ENCODE measurements at places on chromosomes 7 and 10.

DNA sequence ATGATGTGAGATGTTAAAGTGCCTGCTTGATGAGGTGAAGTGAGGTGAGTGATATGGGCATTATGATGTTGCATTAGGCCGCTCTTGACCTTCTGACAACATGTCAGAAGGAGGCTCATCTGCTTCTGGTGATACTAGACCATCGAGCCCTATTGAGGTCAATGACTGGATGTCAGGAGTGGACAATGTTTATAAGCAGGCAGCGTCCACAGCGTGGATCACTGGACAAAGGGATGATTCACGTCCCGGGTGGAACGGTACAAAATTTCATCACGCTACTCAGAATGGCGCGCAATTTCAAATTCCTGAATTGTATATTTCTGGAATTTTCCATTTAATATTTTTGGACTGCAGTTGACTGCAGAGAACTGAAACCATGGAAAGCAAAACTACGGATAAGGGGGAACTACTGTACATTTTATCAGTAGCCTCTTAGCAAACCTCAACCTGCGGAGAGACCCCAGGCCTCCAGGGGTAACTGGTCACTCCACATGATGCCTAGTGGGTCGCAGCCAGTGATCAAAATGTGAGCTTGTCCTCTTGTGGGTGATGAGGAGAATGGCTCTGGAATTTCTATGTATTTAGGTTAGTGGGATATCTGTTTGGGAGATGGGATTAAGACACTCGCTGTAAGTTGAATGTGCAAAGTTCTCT lies 5.7 kb upstream of the ZCCHC24 start:
- DNase-seq = no peak

DNA sequence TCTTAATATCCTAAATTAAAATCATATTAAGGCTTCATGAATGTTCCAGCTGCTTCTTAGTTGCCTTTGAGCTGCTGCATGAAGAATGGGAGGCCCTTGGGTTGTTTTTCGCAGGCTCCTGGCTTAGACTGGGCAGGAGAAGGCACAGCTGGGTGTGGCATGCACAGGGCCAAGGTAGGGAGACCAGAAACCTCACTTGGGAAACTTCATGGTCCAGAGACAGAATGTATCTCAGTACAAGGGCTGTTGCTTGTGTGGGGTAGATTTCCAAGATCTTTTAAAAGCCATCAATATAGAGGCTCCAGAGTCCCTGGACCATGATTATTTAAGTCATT lies 49.9 kb downstream of the BUB3 start:
- no peak for DNase-seq

DNA sequence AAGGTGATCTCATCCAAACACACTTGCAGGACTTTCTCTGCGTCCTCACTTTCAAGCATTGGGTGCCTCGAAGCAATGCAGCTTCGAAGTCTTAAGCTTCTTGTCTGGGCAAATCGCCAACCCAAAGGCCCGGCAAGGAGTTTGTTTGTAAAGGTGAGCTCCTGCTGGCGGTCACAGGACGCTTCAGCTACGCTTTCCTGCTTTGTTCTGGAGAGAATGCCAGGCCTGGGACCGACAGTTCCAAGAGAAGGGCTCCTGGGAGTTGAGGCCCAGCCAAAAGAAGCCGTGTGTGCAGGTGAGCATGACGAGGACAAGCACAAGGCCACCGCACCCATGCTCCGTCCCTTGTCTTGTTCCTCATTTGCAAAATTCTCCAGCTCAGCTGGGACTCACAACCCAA lies 106.6 kb upstream of the DOCK1 start:
- no peak for DNase-seq

GRCh38 chr7:51878865-51879264 lies 562.3 kb upstream of the COBL start:
- no peak for DNase-seq

- DNase-seq = no peak
Observed at GRCh38 chr7:41964849-41965745, 262.2 kb upstream of the INHBA start.

DNA sequence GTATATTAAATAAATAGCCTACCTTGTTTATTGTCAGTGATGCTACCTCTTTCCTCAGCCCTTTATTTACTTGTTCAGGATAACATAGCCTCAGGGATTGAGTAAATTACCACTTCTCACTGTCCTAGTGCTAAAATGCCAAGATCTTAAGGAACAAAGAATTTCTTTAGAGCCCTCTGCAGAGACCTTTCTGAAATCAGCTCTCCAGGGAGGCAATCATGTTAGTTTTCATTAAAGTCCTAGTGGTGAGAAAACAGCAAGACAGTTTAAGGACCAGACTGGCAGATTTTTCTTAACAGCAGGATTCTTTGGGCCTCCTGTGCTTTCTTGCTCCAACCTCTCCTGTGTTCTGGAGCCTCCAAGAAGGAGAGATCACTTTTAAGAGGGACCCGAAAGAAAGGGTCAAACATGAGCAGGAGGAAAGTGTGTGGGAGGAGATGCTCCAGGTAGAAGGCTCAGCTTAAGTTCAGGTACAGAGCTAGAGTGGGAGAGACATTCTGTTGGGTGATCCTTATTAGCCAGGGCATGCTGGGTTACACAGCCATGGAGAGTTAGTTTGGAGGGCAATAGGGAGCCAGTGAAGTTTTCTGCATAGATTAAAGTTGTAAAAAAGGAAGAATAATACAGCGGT lies 1.2 kb upstream of the PLCE1 start:
- no peak for DNase-seq

DNA sequence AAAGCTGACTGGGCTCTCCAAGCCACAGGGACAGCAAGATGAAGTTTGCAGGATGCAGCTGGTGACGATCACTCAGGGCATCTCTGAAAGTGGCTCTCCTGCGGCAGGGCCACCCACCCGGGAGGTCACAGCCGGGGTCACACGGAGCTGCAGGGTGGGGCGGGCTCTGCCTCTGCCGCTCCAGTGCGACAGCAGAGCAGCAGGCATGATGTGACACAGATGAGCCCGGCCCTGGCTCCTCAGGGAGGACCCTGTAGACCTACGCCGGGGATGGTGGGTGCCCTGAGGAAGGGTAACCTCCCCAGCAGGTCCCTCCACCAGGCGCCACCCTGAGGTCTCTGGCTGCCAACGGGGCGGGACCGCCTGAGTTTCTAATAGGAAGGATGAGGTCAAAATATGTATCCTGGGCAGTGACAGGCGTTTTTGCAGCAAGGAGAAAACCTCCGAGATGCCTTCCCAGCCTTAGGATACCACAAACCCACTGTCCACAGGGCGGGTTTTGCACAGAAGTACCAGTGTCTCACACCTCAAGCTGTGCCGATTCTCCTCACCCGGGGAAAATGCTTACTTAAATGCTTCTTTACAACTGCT lies 114.8 kb upstream of the DIP2C start:
- DNase-seq = no peak

DNA sequence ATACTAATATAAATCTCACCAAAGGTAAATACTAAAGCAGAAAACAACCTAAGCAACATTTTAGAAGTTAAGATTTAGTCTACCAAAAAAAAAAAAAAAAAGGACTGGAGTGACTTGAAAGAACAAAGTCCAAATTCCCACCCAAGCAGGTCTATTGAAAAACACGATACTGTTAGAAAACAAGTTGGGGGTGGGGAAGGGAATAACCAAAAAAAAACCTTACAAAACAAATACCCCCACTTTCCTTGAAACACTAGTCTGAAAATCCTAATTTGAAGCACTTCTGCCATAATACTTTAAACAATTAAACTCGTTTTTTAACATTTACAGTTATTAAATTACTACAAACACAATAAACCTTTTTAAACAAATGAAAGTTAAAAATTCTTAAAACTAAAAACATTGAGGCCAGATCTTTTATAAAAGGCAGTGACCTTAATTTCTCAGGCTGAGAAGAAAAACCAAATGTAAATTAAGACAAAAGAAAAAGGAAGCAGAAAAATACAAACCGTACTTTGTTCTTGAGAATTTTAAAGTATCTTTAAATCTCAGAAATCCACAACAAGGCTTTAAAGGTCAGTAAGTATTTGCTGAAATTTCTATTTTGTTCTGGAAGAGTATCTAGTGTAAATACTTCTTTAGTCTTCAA lies 135.1 kb downstream of the NRBF2 start:
- DNase-seq = peak; percentile 44

- DNase-seq = no peak
Observed at GRCh38 chr7:22617166-22617565, 109.8 kb upstream of the IL6 start.

DNA sequence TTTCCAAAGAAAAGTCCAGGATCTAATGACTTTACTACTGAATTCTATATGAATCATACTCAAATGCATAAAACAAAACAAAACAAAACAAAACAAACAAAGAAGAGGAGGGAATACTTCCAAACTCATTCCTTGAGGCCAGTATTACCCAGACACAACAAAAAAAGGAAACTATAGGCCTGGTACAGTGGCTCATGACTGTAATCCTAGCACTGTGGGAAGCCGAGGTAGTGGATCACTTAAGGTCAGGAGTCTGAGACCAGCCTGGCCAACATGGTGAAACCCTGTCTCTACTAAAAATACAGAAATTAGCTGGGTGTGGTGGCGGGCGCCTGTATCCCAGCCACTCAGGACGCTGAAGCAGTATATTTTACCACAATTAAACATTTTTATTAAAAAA lies 114.6 kb downstream of the NRBF2 start:
- DNase-seq = no peak

DNA sequence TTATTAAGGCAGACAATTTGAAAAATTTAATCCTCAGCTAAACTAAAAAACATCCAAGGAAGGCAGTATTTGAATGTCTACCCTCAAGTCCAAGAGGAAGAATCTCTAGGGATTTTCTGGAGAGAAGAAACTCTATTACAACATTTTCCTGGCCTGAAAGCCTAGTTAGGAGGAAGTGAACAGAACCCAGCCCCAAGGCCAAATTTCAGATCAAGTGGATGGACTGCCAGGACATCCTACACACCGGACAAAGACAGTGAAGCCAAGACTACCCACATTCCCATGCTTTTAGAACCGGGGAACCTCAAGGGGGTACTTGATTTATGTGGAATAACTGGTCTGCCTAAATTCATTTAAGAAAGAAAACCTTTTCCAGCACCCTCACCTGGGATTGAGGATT lies 108.9 kb upstream of the MEOX2 start:
- no peak for DNase-seq

- DNase-seq = no peak
Observed at GRCh38 chr7:2799253-2799652, 44.9 kb downstream of the GNA12 start.

GRCh38 chr7:90625562-90625961 lies 29.4 kb downstream of the CDK14 start:
- no peak for DNase-seq

DNA sequence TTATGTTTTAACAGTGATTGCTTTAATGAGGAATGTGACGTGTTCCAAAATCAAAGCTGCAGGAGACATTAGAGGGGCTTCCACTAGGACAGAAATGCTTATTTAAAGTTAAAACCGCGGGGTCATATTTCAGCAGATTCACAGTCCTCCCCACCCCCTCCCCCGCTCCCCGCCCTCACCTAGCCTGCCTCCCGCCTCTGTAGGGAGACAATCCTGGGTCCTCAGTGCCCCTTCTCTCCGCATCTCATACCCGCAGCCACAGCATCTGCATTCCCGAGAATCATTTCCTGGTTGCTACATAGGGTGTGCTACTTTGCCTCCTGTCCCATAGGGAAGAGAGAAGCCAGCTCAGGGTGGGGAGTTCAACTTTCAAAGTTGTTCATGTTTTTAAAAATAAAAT lies 3.1 kb upstream of the DRGX start:
- no peak for DNase-seq

DNA sequence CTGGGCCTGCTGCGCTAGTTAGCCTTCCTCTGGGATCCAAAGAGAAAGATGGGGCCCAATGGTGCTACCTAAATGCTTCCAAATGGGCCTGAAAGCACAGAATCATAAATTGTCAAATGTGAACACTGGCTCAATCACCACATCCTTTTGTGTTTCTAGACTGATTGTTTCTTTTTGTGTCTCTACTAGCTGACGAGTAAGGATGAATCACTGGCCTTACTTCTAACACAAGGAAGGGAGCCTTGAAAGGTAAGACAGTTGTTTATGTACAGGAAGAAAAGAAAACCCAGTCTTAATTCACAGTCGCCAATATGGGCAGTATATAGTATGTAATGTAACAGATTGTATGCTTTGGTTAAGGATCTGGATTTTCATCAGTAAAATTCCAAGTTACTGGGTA lies 89.5 kb downstream of the ZNF92 start:
- DNase-seq = no peak

DNA sequence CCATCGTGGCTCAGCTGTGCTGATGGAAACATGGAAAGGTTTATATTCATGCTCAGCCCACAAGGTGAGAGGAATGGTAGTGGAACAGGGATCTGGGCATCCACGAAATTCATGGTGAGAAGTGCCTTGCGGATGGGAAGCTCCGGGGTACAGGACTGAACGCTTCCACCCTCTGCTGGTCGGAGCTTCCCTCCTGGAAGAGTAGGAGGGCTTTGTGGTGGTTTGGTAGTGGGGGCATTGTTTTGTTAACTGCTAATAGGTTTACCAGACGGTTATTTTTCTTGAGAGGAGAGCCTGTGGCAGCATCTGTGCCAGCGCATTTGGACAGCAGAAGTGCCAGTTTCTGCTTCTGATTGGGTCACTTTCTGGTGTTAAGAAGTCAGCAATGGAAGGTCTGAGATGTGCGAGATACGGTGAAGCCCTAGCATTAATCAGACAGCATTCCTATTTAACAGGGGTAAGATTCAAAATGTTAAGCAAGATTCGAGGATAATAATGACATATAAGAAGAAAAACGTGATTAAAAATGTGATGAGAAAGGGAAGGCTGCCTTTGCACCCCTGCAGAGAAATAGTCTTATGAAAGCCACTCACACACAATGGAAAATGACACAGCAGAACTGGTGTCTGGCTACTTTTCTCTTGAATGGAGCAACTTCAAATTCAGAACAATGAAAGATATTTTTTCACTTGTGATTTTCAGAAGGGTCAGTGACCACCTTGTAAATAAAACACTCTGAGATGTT lies 17.7 kb downstream of the ABCA13 start:
- no peak for DNase-seq

GRCh38 chr7:134737566-134738345 lies 41.7 kb upstream of the CALD1 start:
- no peak for DNase-seq

GRCh38 chr7:114653364-114654088 lies 238.9 kb downstream of the FOXP2 start:
- no peak for DNase-seq

- DNase-seq = no peak
Observed at GRCh38 chr10:98128802-98129201, 5.7 kb upstream of the R3HCC1L start.

GRCh38 chr7:43535810-43536585 lies 46.9 kb upstream of the STK17A start:
- no peak for DNase-seq

DNA sequence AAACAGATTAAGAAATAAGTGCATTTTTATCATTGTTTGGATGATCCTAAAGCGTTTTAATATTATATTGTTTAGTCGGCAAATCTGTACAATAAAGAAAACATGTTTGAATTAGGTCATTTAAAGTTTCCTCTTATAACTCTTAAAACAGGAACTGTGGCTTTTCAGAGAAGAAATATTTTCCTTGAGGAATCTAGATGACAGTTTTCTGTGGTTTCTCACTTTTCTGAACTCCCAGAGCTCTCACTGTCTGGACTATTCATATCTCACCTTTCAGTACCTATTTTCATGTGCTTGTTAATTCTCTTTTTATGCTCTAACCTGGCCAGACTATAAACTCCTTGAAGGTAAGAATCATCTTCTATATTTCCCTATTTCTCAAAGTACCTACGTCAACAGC lies 135.1 kb downstream of the CHN2 start:
- no peak for DNase-seq

GRCh38 chr10:131216681-131217230 lies 94.8 kb downstream of the TCERG1L start:
- DNase-seq = no peak

All from hippocampal formation (tissue), 2 donors.